Activated naive CD4-positive, alpha-beta T cell treated with anti-CD3 and anti-CD28 coated beads, Interleukin-2, amount 10 ng/mL, durations not matched to agents 5 hours and 36 hours (primary cell): ENCODE measurements at places on chromosomes 11 and 22. TPM values are rescaled to one million over a fixed set of nuclear protein-coding genes. Genes with fewer than 3 reads are reported as not detected.

The MFRP gene
- total RNA-seq, result not detected

The HRAS gene
- 43.6 TPM for total RNA-seq

The FXYD2 gene
- total RNA-seq, result 0.43 TPM

The CEP126 gene
- total RNA-seq, result 0.51 TPM

The RNF214 gene
- total RNA-seq, result 19.0 TPM

The GAS2 gene
- 2.3 TPM for total RNA-seq

The TIMP3 gene
- not detected for total RNA-seq

The SLCO2B1 gene
- total RNA-seq, result not detected

The APOBEC3B gene
- 12.1 TPM for total RNA-seq
